ENCODE measurements at places on chromosomes 12 and 14.

DNA sequence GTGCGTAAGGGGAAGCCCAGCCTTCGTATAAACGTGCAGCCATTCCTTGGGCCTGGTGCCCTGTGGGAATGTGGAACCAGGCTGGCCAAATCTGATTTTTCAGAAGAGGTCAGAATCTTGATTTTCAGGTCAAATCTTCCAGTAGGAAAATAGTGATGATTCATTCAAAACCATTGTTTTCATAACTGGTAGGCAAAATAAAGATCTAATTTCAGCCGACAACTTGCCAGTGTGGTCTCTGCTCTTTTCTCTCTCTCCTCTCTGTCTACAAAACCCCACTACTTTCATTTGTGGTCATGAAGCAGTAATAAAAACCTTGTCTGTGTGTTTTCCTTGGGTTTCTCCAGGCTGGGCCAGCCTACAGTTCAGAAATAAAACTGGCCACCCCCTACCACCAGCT, 135.1 kb downstream of the RBM19 start:
- DNase-seq = peak; percentile 43

DNA sequence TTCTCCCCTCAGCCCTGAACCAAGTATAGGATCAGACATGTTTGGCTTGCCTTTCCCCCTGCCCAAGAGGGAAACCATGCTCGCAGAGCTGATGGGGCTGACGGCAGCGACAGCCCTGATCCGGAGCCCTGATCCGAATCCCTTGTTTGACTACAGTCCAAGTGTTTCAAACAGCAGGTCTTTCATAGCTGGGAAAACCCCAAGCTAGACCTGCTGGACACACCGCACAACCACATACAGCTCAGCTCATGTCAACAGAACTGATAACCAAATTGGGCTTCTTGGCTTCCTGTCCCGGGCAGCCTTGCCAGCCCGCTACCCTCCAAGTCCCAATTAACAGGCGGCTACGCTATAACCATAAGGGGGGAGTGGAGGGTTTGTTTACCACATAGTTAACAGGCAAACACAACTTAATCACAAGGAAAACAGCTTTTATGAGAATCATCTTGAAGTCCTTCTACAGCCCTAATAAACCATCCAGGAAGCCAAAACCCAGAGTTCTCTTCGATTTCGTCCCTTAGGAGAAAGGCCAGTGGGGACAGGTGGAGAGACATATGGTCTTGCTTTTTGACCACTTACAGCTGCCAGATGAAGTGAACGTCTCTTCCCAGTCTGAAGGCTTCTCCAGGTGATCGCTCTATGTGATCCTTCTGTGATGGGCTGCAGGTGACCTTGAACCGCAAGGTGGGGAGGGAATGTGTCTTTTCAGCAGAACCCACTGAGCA, 64.5 kb upstream of the MANSC4 start:
- peak; percentile 61 for DNase-seq

- peak; percentile 75 for DNase-seq
Observed at GRCh38 chr12:7219599-7220243, 30.2 kb downstream of the PEX5 start.

DNA sequence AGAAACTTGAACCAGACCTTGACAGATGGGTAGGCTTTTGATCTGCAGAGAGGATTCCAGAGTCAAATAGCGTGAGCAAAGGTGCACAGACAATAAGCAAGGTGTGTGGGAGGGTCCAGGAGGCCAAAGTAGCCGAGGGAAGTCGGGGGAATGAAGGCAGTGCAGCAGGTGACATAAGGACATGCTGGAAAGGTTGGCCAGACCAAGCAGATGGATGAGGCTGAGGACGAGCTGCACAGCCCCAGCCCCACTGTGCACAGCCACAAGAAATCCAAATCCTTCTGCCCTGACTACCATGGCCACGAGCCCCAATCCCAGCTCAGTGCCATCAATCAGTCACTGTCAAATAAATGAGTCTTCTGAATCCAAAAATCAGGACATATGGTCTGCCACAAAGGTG, 5.4 kb downstream of the TTC7B start:
- no peak for DNase-seq
